ENCODE measurements at places on chromosomes 16 and 17.
A peak's percentile ranks its signal among the peaks of the same experiment; 100 is the strongest.

- no peak for DNase-seq
Observed at GRCh38 chr17:1083451-1084187, 86.7 kb downstream of the TIMM22 start.

GRCh38 chr17:41733348-41734138 is 900 bp downstream of the HAP1 start:
- DNase-seq, result no peak

DNA sequence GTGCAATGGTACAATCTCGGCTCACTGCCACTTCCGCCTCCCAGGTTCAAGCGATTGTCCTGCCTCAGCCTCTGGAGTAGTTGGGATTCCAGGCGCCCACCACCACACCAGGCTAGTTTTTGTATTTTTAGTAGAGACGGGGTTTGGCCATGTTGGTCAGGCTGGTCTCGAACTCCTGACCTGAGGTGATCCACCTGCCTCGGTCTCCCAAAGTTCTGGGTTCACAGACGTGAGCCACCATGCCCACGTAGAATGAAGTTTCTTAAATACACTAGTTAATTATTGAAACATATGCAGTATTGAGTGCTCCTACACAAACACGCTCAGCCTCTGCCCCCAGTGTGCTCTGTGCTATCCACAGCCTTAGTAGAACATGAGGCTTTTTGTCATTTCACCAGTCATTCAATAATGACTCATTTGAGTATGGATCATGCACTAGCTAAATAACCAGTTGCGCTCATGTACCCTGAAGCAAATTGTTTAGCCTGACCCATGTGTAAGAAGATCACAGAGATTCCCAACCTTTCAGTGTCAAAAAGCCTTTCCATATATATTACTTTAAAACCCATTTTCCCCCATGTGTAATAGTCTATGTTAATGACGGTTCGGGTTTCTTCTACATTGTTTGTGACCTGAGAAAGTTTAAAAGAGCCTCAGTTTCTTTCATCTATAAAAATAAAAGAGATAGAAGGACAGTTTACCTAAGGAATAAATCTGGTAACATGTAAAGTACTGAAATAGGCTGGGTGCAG is 49.7 kb downstream of the TUBD1 start:
- peak; percentile 44 for DNase-seq

DNA sequence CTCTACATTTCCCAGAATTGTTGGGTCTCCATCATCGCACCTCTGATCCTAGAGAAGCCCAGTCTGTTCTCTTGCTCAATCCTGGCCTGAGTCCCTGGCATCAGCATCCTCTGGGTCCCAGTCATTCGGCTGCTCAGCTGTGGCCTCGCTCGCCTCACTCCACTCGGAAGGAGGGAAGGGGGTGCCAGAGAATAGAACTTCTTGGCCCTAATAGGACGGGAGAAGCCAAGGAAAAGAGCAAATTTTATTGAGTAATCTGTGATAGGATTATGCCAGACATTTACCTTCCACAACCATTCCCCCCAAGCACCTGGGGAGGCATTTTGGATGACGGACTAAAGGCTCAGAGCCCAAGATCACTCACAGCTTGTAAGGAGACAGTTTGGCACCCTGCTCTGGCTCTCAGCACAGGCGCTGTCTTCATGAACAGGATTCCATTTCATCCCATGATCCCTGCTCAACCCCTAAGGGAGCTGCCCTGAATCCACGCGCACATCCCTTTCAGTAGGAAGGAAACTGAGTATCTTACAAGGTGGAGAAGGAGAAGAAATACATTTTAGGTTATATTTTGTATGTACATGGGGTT is 498 bp upstream of the CLEC10A start:
- DNase-seq, result no peak

GRCh38 chr16:96935-97381 is 18.9 kb downstream of the MPG start:
- peak; percentile 85 for DNase-seq
